ENCODE measurements at places on chromosomes 6 and 20. TPM values are rescaled to one million over a fixed set of nuclear protein-coding genes. Genes with fewer than 3 reads are reported as not detected.

Gene EPB41L1
- total RNA-seq, result 1.0 TPM

Gene TRIM15
- total RNA-seq, result not detected

Gene MOXD1
- not detected for total RNA-seq

Gene IP6K3
- total RNA-seq, result not detected

DNA sequence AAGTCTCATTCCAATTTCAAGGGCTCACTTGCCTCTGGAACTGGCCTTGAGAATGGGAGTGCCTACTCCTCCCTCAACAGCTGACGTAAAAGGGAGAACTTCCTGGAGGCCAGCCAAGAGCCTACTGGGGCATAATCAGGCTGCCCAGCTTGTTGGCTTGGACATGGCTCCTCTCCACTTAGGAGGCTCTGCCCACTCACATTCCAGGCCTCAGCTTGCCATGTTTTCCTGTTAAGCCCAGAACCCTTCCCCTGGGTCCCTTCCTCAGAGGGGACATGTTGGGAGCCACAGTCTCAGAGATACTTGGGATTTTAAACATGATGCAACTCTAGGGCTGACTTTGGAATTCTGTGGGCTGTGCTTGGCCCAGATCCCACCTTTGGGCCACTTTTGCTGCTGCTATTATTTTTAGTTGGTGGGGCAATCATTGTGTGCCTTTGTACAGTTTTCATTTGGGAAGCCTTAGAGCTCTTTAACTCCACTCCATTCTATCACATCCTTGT lies 31.5 kb upstream of the ADTRP start:
- ATAC-seq, result no peak

Gene TREM1
- 5.1 TPM for total RNA-seq

Gene LHFPL5
- 0.26 TPM for total RNA-seq

DNA sequence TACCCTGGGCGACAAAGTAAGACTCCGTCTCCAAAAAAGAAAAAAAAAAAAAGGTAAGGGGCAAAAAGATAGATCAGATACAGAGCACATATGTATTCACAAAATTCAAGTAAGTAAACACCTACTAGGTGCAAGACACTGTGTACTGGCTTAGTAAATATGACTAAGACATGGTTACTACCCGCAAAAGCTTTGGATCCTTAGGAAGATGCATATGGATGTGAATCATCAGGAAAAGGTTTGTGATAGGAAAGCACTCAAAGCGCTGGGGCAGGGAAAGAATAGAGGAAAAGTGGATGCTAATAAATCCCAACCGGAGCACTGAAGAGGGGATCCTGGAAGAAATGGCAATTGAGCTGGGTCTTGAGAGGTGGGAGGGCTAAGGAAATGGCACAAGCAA lies 118.8 kb upstream of the FAM184A start:
- ATAC-seq, result no peak

DNA sequence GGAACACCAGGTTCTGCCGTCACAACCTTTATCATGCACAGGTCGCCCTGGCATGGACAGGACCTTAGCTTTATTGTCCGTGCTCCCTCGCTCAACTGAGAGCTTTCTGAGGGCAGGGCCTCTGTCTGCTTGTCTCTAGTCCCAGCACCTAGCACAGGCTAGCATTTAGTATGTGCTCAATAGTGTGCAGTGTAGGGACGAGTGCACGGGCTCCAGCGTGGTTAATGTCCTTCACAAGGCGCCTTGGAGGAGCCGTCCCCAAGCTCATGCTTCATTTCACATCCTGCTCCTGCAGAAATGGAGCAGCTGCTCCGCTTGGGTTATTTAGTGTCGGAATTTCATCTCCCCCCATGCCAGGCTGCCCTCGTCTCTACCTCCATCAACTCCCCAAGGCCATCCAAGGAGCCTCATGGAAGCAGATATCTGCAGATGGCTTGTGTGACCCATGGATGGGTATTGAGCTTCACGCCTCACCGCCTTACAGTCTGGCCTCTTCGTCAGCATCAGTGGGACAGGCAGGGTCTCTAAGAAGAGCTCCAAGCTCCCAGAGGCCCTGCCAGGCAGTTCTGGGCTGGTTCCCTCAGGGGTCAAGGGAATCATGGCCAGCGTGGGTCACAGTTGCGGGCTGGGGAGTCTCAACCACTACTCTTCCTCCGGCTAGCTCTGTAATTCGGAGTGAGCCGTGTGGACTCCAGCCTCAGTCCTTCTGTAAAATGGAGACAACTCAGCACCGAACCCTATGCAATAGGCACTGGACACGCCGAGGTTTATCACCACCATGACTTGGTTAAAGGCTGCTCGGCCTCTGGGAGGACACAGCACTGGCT lies 60.8 kb upstream of the APCDD1L start:
- ATAC-seq, result no peak

DNA sequence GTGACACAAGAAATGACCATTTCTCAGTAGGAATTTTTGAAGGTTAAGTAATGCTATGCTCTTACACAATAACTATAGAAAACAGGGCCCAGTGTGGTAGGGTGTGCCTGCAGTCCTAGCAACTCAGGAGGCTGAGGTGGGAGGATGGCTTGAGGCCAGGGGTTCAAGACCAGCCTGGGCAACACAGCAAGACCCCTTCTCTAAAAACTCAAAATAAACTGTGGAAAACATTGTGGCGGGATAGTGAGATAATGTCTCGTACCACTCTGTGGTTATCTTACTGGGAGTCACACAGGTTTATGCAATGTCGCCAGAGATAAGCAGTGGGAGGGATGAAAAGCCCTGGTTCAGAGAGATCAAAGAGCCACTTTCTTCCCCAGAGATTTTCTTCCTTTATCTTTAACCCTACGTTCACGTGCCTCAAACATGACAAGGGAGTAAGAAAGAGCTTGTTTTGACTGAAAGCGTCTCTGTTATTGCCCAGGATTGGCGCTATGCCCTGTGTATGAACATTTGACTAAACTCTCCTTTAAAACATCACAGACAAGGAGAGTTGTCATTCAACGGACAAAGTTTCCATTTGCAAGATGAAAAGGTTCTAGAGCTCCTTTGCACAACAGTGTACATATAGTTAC lies 13.9 kb downstream of the GCM1 start:
- ATAC-seq, result no peak

DNA sequence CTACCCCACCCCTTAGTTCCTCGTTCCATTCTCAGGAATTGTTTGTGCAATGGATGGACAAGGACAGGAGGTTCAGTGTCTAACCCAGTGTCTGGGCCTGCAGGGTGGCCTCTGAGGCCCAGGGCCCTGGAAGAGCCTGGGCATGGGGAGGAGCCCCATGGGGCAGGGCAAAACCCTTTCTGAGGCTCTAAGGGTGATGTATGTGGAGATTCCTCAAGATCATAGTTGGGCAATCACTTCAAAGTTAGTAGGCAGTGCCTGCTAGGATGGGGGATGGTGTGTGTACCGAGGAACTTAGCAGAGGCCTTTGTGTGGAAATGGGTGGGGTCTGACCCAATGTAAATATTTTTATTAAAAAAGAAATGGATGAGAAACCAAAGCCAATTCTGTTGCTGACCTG lies 6.7 kb upstream of the C2 start:
- ATAC-seq, result no peak

DNA sequence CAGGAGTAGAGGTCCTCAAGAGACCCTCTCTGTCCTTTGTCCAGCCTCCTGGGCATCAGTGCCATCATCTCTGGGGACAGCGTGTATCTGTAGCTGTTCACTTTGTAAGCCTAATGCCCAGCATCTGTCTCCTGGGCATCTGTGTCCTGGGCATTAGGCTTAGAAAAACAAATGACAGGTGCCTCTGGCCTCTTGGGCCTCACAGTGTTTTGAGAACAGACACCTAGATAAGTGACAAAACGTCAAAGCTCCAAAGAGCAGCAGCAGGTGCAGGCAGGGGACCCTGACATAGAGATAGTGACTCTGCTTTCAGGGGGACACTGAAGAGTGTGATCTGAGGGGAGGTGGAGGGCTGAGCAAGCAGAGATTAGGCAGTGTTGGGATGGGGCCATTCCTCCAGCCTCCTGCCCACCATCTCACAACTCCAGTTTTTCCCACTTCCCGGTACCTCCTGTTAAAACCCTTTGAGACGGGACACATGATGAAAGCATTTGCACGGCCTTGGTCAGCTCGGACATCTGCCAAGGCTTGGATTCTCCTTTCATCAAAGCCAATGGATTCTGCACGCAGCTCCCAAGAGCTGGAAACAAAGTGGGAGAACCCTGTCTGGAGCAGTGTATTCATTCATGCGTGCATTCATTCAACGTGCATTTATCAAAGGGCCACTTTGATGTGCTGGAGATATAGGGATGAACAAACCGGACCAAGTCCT lies 55.5 kb upstream of the CD93 start:
- no peak for ATAC-seq

DNA sequence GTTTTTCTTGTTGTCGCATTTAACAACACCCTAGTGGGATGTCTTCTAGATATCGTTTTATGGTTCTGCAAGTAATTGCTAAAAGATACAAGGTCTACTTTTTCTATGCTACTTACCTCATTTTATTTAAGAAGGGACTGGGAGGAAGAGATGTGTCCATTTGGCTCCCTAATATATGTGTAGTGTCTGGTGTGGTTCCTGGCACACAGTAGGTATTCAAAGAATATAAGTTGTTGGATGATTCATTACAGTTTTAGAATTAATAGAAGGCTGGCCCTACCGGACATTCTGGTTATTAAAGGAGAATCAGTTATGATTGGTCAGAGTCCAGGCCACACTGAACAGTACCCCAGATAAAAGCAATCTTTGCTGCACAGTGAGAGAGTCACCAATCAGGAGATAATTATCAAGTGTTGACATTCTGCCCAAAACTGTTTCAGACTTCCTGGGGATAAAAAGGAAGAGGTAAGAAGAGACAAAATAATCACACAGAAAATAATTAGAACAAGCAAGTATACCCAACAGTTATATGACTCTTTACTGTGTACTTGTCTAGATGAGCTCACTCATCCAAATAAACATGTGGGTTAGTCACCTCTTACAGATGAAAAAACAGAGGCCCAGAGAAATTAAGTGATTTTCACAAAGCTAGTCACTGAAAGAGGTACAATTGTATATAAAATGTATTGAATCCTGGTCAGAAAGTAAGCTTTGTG lies 7.0 kb downstream of the TMEM244 start:
- ATAC-seq, result peak; percentile 45

GRCh38 chr20:46739431-46740213 lies 30.2 kb downstream of the SLC2A10 start:
- ATAC-seq, result no peak

- no peak for ATAC-seq
Observed at GRCh38 chr6:43884652-43885022, 114.6 kb downstream of the VEGFA start.

Gene RIMS1
- total RNA-seq, result not detected

Gene TPD52L1
- total RNA-seq, result 0.58 TPM

Gene FAM209A
- total RNA-seq, result 1.6 TPM

Gene SLC22A2
- total RNA-seq, result not detected

GRCh38 chr20:22825546-22825945 lies 209.6 kb upstream of the SSTR4 start:
- no peak for ATAC-seq

- ATAC-seq, result no peak
Observed at GRCh38 chr6:149847939-149848267, 16.3 kb downstream of the LRP11 start.

- ATAC-seq, result no peak
Observed at GRCh38 chr6:140052736-140053729, 678.6 kb upstream of the CITED2 start.

Gene WTAP
- 79.8 TPM for total RNA-seq

Gene PRKN
- 0.87 TPM for total RNA-seq
